Glomerular endothelial cell (primary cell): ENCODE measurements at places on chromosomes 12 and 14.

DNA sequence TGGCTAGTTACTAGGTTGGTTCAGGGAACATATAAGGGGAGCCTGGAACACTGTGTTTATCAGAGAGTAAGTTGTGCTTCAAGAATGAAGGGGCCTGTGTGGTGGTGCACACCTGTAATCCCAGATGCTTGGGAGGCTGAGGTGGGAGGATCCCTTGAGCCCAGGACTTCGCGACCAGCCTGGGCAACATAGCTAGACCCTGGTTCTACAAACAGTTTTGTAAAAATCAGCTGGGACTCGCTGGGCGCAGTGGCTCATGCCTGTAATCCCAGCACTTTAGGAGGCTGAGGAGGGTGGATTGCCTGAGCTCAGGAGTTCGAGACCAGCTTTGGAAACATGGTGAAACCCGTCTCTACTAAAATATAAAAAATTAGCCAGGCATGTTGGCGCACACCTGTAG is 42.1 kb upstream of the GPR132 start:
- DNase-seq: no peak

DNA sequence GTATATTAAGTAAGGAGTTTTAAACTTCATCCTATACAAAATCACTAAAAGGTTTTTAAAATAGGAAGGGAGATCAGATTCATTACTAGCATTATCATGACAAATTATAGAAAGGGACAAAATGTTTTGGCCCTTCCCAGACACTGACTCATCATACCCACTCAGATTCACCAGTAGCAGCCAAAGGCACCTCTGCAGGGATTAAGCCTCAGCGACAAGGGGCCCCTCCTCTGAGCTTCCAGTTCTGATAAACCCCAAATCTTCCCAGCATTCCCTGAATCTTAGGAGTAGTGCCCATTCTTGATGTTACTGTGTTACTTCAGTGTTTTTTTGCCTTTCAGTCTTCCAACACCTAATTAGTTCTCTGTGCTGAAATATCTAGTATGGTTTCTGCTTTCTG is 14.5 kb downstream of the KRAS start:
- DNase-seq: no peak

GRCh38 chr12:32183650-32184049 is 77.0 kb downstream of the BICD1 start:
- DNase-seq: no peak

DNA sequence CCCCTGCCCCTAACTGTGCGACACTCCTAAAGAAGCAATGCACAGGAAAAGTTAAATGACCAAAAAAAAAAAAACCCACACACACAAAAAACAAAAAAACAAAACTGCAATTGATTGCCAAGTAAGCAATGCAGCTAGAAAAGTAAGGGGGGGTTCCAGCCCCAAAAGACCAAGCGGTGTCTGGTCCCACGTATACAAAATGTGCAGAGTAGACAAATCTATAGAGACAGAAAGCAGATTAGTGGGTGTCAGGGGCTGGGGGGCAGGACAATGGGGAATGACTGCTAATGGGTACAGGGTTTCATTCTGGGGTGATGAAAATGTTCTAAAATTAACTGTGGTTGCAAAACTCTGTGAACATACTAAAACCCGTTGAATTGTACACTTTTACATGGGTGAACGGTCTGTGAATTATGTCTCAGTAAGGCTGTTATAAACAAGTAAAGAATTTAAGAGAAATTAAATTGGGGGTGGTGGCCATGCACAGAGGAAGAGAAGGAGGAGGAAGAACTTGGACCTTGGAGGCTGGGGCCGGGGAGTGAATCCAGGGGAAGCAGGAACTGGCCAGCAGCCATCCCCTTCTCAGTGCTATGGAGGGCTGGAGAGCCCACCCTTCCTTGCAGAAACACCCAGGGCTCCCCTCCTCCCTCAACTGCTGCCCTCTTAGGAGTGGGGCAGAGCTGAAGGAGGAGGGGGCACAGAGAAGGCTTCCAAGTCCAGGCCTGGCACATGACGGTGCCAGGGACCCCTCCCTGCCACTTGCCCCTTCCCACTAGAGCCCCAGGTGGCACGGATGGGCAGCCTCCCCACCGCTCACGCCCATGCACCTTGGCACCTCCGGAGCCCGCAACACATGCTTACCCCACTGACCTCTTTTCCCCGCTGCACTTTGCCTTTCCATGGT is 45.4 kb downstream of the KDM2B start:
- no peak for DNase-seq

GRCh38 chr14:49052521-49052920 is 533.7 kb downstream of the RPS29 start:
- no peak for DNase-seq

GRCh38 chr14:78633752-78634151 is 463.6 kb downstream of the NRXN3 start:
- DNase-seq: no peak
